ENCODE measurements at places on chromosomes 6 and 20.

GRCh38 chr6:144279484-144280150 lies 5.5 kb upstream of the UTRN start:
- no peak for DNase-seq

DNA sequence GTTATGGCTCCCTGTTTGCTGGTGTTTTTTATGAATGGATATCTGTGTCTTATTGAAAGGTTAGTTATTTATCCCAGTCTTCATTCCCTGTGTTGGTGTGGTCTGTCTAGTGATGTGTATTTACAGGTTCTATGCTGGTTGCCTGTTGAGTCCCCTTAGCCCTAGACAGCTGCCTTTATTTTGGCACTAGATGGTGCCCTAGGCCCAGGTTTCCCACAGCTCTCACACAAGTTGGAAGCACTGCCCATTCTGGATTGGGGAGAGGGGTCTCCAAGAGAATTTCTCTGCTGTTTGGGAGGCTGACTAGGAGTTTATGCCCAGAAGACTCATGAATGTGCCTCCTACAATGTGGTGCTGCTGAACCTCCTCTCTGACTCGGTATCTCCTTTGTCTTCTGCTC lies 12.4 kb downstream of the GRM1 start:
- no peak for DNase-seq

DNA sequence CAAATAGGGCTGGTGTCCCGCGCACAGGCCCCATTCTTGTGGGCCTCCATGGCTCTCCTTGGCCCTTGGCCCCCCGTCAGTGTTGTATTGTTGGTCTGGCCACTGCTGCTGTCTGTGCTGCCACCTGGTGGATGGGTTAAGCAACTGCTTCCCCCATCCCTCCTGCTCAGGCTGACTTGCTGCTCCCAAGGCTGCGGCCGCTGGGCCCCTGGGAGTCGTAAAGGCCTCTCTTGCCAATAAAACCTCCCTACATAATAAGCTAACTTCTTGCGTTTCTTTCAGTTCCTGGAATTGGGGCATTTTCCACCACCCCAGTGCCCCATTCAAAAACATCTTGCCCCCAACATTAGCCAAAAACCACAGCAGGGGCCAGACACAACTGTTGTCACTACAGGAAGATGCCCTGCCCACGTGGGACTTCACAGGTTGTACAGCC lies 27.1 kb downstream of the CD83 start:
- peak; percentile 43 for DNase-seq

DNA sequence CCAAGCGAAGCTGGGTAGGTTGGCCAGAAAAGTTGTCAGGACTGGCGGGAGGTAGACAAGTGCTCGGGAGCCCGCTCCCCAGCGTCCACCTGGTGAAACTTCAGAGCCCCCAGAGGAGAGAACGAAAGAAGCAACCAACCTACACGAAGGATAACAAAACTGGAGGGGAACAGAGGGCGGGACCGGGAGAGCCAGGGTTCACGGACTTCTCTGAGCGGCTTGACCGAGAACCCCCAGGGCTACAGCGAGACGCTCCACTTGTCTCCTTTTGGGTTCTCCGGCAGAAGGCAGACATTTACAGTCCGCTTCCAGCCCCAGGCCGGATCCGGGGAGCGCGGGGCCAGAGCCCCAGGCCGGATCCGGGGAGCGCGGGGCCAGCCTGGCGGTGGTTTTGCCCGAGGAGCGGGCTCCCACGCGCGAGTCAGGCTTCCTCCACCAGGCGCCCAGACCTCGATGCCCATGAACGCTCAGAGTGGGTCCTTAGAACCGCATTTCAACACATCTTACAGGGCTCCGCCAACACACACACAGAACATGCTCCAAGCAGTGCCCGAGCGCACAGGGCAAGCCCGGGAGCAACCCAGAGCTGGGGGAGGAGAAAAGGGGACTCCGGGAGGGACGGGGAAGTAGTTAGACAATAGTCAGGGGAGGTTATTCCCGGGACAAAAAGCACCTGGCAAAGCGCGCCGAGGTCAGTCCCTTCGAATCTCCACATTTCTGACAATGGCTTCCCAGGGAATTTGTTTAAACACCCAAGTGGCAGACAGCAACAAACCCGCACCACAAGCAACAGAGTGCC lies 1.1 kb downstream of the PTPRK start:
- no peak for DNase-seq

GRCh38 chr6:46849361-46849690 lies 56.1 kb downstream of the MEP1A start:
- DNase-seq: no peak

GRCh38 chr6:101465863-101466262 lies 72.4 kb downstream of the GRIK2 start:
- DNase-seq: no peak

GRCh38 chr6:106168097-106168888 lies 82.2 kb downstream of the PRDM1 start:
- peak; percentile 95 for DNase-seq

- DNase-seq: no peak
Measured at GRCh38 chr20:33539129-33539528, 49.2 kb downstream of the CBFA2T2 start.
